ENCODE measurements at places on chromosomes 4 and X. TPM values are rescaled to one million over a fixed set of nuclear protein-coding genes. Genes with fewer than 3 reads are reported as not detected.

GRCh38 chr4:15674926-15675325 is 6.7 kb upstream of the FAM200B start:
- H3K27ac ChIP-seq, result no peak overlapping the region

Gene SERPINA7
- not detected for total RNA-seq

Gene TMEM164
- 87.0 TPM for total RNA-seq

Gene SPANXN4
- total RNA-seq, result not detected

Gene SLITRK4
- 0.52 TPM for total RNA-seq

GRCh38 chr4:181077341-181077740 is 1165.9 kb upstream of the TENM3 start:
- H3K36me3 ChIP-seq, result no peaks in the 10 kb centered on the region
- H3K4me1 ChIP-seq, result no peaks in the 10 kb centered on the region
- DNase-seq, result no peak
- H3K27ac ChIP-seq, result no peak overlapping the region
- no peaks in the 10 kb centered on the region for H3K27me3 ChIP-seq

Gene CCNA2
- total RNA-seq, result 8.8 TPM

DNA sequence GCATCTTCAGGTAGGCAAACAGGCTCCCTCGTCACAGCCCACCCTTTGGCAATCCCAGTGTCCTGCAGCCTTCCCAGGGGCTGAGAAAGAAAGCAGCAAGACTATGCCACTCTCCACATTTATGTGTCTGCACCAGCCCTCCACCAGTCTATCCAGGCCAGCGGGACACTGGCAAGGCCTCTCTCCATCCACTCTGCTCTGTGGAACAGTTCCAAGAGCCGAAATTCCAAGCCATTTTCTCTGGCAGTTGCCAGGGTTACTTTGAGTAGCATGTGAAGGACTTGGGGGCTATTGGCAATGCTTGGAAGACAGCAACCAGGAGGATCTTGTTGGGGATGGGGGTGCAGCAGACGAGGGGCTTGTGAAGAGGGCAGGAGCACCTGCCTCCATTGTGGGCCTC is 52.1 kb downstream of the TSC22D3 start:
- H3K4me1 ChIP-seq, result peaks cover 22% of the 10 kb centered on the region
- H3K36me3 ChIP-seq, result no peaks in the 10 kb centered on the region
- no peak overlapping the region for H3K4me3 ChIP-seq

Gene TMSB15B
- 6.2 TPM for total RNA-seq

Gene C4orf33
- 26.8 TPM for total RNA-seq

Gene ZNF518B
- 44.5 TPM for total RNA-seq

DNA sequence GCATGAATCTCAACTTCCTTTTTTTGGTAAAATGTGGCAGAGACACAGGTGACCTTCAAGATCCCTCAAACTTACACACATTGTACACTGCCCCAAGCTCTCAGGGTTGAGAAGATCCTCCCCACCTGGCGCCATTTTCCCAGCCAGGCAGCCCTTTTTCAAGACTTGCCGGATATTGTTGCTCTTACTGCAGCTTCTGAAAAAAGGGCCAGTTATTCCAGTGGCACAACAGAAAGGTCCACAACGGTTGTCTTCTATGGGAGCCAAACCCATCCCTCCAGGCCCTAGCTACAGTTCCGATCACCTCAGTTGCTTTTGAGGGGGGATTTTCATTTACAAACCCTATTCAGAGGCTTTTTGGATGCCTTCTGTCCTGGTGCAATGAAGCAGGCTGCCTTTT is 101.1 kb downstream of the CHIC2 start:
- no peaks in the 10 kb centered on the region for H3K36me3 ChIP-seq
- no peaks in the 10 kb centered on the region for H3K27me3 ChIP-seq
- H3K4me3 ChIP-seq, result no peak overlapping the region
- no peaks in the 10 kb centered on the region for H3K4me1 ChIP-seq

GRCh38 chr4:54218736-54219135 is 10.4 kb upstream of the PDGFRA start:
- DNase-seq, result no peak
- H3K4me3 ChIP-seq, result no peak overlapping the region
- peaks cover 2% of the 10 kb centered on the region for H3K4me1 ChIP-seq
- no peak overlapping the region for H3K27ac ChIP-seq
- no peaks in the 10 kb centered on the region for H3K36me3 ChIP-seq

GRCh38 chr4:11397146-11397545 is 31.5 kb downstream of the HS3ST1 start:
- H3K4me1 ChIP-seq, result no peaks in the 10 kb centered on the region
- H3K27ac ChIP-seq, result no peak overlapping the region
- H3K36me3 ChIP-seq, result peaks cover 7% of the 10 kb centered on the region
- no peak overlapping the region for H3K4me3 ChIP-seq
